ENCODE measurements at places on chromosomes 13 and 19.

DNA sequence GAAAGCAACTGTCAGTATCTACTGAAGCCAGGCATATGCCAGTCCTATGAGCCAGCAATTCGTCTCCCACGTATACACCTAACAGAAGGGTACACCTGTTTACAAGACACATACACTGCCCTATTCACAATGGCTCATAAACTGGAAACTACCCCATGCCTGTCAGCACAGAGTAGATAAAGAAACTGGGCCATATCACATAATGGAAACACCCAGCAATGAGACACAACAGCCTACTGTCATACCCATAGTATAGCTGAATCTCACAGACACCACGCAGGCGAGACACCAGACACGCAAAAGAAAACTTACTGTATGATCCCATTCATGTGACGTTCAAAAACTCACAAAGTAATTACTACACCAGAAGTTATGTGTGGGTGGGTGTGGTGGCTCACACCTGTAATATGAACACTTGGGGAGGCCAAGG lies 15.7 kb downstream of the NOSIP start:
- no peak for DNase-seq

GRCh38 chr19:1315470-1316166 lies 29.9 kb downstream of the EFNA2 start:
- DNase-seq, result peak; percentile 26

DNA sequence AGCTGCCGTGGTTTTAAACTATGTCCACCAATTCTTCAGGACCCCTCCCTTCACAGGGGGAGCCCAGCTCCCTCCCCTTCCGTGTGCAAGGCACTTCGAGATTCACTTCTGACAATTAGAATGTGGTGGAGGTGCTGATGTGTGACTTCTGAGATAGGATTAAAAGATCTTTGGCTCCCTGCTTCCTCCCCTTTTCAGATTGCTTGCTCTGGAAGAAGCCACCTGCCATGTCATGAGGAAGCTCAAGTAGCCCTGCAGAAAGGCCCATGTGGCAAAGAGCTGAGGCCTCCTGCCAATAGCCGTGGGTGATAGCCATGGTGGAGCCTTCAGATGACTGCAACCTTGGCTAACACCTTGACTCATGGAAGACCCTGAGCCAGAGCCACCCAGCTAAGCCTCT lies 204.9 kb downstream of the COL4A1 start:
- no peak for DNase-seq

GRCh38 chr19:10815969-10816644 lies 19.9 kb downstream of the TMED1 start:
- DNase-seq, result no peak

- DNase-seq, result no peak
Observed at GRCh38 chr19:47172666-47173455, 42.2 kb downstream of the SAE1 start.

DNA sequence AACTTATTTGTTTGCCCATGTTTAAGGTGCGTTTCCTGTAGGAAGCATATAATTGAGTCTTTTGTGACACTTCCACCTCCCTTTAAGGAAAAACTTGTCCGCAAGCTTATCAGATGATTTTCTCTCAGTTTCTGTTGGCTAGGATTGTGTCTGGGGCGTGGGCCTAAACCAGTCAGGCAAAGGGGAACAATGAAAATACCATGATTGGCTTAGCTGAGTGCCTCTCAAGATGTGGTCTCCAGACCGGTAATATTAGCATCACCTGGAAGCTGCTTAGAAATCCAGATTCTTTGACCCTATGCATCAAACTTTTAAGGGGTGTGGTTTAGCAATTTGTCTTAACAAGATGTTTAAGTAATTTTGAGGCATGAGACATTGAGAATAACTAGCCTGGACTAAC lies 20.0 kb downstream of the SLAIN1 start:
- no peak for DNase-seq

DNA sequence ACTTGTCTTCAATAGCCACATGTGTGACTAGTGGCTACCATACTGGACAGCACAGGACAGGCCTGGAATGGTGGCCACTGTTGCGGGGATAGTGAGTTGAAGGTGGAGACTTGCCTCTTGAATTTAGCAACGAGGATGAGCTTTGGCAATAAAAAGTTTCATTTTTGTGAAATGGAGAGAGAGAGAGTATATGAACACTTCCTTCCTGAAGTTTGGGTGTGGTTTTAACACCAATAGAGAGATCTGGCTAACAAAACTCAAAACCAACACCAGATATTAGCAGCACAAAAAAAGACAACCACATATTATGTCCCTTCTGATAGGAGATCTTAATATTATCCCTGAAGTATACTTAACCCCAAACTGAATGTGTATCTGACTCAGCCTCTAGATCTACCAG lies 6.3 kb upstream of the LRFN3 start:
- no peak for DNase-seq

GRCh38 chr13:44932171-44932849 lies 57.0 kb downstream of the NUFIP1 start:
- no peak for DNase-seq

DNA sequence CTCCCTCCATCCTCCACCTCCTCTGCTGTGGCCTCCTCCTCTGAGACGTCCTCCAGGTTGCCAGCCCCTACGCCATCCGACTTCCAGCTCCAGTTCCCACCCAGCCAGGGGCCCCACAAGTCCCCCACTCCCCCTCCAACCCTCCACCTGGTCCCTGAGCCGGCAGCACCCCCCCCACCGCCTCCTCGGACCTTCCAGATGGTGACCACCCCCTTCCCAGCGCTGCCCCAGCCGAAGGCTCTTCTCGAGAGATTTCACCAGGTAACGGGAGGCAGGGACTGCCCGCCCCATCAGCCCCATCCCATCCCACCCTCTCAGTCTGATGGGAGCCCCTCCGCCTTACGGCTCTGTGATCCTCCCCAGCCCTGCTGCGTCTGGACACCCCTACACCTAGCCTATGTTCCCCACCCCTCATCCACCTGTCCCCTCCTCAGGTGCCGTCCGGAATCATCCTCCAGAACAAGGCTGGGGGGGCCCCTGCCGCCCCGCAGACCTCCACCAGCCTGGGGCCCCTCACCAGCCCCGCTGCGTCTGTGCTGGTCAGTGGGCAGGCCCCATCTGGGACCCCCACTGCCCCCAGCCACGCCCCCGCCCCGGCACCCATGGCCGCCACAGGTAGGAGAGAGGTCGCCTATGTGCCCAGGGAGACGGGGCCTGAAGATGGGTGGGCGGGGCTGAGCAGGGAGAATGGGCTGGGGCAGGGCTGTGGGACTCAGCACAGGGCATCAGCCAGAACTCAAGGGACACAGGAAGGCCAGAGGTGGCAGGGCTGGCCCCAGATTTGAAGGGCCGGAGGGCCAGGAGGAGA lies 18.6 kb upstream of the EHD2 start:
- no peak for DNase-seq

GRCh38 chr13:46679369-46680120 lies 117.4 kb downstream of the ESD start:
- DNase-seq, result no peak

DNA sequence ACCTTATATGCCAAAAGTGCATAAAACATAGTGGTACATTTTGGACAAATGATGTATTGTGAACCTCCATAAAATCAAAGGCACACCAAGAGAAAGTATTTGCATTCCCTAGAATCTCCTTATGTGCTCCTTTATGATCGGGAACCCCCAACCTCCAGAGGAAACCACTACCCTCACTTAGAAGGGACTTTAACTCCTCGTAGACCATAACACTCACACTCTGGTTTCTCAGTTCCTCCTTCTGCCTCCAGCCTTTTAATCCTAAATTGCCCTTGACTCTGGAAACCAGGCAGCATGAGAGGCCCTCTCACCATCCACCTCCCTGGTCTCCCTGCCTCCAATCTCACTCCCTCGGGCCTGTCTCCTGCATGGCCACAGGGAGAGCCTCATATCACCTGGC lies 9.8 kb upstream of the KCNN4 start:
- DNase-seq, result no peak

- no peak for DNase-seq
Observed at GRCh38 chr19:32550666-32551065, 30.3 kb upstream of the PDCD5 start.

- no peak for DNase-seq
Observed at GRCh38 chr13:42878721-42879120, 97.3 kb downstream of the FAM216B start.

- DNase-seq, result no peak
Observed at GRCh38 chr13:76982061-76982460, 9.8 kb upstream of the CLN5 start.

DNA sequence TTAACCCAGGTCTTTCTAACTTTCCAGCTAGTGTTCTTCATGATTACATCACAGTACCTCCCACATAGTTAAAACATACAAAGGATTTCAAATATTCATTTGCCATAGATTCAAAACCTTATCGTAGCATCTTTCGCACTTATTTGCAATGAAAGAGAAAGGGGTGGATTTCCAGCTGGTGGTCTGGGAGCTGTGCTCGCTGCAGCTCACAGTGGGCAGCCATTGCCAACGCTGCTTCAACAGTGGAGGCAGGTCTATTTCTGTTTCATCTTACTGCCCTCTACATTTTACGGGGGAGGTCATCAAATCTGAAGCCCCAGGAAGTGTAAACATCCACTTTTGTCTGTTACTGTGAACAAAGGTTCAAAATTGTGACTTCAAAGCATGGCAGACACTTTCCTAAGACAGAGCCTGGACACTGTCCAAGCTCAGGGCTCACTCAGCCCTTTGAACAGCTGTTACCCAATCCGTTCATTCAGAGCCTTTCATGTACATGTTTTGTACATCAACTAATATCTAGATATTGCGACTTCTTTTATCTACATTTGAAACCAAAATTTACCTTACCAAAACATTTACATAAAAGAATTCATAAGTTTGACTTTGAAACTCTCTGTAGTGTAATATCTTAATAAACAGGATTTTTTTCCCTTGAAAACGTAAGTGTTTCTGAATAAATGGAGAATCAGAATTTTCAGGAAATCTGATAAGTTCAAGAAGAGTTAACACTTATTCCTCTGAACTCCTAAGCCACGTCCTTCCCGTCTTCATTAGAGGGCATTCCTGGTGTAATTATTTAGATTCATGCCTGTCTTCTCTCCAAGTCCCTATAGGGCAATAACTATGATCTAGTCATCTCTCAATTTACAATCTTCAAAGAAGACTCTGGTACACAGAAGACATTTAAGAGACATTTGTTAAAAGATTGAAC lies 25.1 kb downstream of the STARD13 start:
- no peak for DNase-seq

DNA sequence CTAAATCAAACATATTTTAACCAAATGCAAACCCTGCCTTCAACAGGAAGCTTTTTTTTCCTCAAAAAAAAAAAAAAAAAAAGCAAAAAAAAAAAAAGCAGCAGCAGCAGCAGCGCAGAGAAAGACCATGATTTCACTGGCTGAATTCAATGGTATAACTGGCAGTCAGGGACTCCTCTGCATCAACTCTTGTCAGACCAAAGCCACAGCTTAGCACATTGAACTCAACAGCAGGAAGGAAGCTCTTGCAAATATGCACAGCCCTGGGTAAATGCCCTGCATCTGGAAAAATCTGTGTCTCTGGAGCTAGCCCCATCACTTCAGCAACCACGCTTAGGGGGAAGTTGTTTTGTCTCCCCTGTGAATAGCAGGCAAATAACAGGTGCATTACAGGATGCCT lies 17.6 kb upstream of the DHRS12 start:
- DNase-seq, result no peak

DNA sequence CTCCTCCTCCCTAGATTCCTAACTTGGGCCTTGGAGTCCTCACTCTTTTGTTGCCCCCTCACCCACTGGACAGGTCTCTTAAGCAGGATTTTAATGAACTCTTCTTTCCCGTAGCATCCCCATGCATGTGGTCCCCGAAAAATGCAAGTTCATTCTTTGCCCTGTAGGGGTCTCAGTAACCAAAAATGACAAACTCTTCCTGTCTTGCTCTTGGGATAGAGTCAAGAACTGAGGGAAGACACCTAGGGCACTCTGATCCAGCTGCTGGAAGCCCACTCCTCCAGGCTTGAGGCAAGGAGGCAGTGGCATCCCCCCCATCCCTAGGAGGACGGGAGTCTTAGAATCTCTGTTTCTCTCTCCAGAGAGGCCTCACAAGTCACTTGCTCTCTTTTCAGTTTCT lies 987.0 kb downstream of the DIAPH3 start:
- no peak for DNase-seq

Data from anterior cingulate cortex (tissue), 58 donors.